Activated CD4-positive, alpha-beta memory T cell treated with anti-CD3 and anti-CD28 coated beads, Interleukin-2, amount 10 ng/mL, durations not matched to agents 7 days and 5 days (primary cell): ENCODE measurements at places on chromosomes 4 and X. TPM values are rescaled to one million over a fixed set of nuclear protein-coding genes. Genes with fewer than 3 reads are reported as not detected.

DNA sequence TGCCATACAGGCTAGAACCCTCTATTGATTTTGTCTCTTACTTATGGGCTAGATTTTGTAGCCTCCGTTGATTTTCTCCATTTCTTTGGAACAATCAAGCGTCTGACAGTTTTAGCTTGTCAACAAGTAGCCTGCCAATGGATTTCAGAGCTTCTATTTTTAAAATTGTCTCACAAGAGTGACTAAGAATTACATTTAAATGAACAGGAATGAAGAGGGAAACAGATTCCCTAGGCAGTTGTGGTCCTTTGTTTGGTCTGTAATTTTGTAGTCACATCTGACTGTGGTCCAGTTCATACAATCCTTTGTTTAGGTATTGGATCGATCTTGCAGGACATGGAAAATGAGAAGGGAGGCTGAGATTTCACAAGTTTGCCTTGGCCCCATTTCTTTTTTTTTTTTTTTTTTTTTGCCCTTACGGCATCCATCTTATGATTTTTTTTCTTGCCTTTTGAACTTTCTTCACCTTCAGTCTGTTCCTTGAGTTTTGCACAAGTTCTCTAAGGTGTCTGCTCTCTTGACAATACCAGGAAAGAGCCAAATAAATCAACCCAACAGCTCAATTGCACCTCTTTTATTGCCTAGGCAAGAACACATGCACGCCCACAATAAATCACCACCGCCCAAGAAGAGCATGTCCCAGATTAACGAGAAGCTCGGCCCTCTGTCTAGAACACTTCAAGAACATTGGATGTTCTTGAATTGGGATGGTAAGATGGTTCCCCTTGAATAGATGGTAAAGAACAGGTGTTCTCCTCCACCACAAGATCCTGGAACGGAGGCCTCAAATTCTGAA lies 86.5 kb upstream of the EGFL6 start:
- no peak for DNase-seq

GRCh38 chrX:125340490-125340889 lies 20.8 kb downstream of the TEX13C start:
- no peak for DNase-seq

- DNase-seq: no peak
These were observed 3.9 kb downstream of the FABP2 start for GRCh38 chr4:119317990-119318389.

IL15 gene
- total RNA-seq: 4.0 TPM

- DNase-seq: no peak
These were observed 128.4 kb downstream of the PPP3CA start for GRCh38 chr4:101218894-101219293.

TEX13C gene
- total RNA-seq: not detected

ERCC6L gene
- 9.5 TPM for total RNA-seq

CYSLTR1 gene
- 14.4 TPM for total RNA-seq

MAGEE2 gene
- not detected for total RNA-seq

- no peak for DNase-seq
These were observed 24.9 kb downstream of the LHFPL1 start for GRCh38 chrX:112654871-112655270.

DNA sequence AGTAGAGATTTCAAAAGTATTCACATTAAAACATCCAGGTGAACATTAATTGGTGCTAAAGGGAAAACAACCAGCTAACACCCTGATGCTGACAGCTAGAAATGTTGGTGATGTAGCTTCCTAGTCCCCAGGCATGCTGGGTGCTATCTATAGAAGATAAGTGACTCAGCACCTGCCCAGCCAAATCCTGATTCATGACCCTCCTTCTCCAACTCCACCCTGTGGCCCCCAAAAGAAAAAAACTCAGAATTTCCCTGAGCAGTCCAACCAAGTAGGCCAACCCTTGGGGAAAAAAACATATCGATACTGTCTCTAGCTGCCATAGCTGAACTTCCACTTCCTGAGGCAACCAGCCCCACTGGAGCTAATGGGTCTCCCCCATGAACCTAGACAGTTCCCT lies 197.6 kb upstream of the KLF3 start:
- DNase-seq: no peak

PNMA3 gene
- 3.6 TPM for total RNA-seq

USP51 gene
- total RNA-seq: 1.1 TPM

C4orf36 gene
- total RNA-seq: not detected

DOK7 gene
- total RNA-seq: not detected

SLC2A9 gene
- total RNA-seq: 0.83 TPM

GRCh38 chr4:158814636-158815330 lies 46.0 kb downstream of the FNIP2 start:
- DNase-seq: no peak

GRCh38 chrX:8914681-8915080 lies 113.5 kb upstream of the FAM9A start:
- no peak for DNase-seq

DNA sequence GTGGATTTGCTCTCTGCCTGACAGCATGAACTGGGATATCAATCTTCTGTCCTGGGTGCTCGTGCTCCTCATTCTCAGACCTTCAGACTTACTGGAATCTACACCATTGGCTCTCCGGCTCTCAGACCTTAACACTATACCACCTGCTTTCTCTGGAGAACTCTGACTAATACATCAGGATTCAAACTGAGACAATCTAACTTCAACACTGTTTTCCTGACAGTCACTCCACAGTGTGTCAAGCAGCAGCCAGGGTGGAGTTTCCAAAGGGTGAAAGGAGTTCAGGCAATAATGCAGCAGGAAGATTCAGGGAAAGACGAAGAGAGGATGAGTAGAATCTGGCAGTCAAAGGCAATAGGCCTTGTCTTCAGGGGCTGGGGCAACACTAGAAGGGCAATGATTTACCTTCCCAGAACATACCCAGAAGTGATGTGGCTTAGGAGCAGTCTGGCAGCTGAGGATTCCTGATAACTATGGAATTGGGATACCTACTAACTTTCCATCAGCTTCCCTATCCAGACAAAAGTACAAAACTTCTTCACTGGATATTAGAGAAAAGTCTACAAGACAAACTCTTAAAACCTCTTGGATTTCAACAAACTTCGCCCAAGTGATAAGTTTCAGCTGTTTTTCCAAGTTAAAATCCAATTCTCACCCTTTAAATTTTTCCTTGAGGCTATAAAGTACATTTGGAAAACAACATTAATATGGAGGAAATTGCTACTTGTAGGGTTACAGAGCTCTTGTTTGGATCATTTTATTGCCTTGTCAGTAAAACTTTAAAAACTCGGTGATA lies 58.4 kb upstream of the SLIT2 start:
- DNase-seq: no peak

TAF7L gene
- total RNA-seq: not detected

DNA sequence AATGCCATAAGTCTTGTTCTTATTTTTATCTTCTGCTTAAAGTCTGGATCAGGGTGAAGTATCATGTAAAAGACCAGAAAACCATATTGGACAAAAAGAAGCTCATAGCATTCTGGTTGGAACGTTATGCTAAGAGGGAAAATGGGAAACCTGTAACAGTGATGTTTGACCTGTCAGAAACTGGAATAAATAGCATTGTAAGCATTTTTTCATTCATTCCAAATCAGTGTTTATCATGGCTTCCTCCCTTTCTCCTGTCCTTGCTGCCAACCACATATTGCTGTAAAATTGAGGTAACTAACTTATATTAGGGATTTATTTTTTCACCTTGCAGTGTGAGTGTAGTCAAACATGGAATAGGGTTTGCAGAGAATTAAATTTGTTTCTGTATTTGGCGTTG lies 23.8 kb downstream of the MOSPD2 start:
- DNase-seq: no peak

RGN gene
- total RNA-seq: not detected

EFHC2 gene
- 0.63 TPM for total RNA-seq

ADAD1 gene
- not detected for total RNA-seq

GRCh38 chr4:3244002-3244401 lies 5.0 kb upstream of the MSANTD1 start:
- DNase-seq: no peak

- no peak for DNase-seq
These were observed 62.3 kb downstream of the UCHL1 start for GRCh38 chr4:41318839-41319530.

SMIM10L2A gene
- 0.45 TPM for total RNA-seq

GRCh38 chr4:148076964-148077363 lies 345.1 kb downstream of the ARHGAP10 start:
- no peak for DNase-seq
